ENCODE measurements at places on chromosomes 6 and 20. TPM values are rescaled to one million over a fixed set of nuclear protein-coding genes. Genes with fewer than 3 reads are reported as not detected.

GRCh38 chr6:80010288-80010687 is 5.8 kb downstream of the TTK start:
- DNase-seq, result no peak

The TMEM242 gene
- total RNA-seq, result 9.5 TPM

DNA sequence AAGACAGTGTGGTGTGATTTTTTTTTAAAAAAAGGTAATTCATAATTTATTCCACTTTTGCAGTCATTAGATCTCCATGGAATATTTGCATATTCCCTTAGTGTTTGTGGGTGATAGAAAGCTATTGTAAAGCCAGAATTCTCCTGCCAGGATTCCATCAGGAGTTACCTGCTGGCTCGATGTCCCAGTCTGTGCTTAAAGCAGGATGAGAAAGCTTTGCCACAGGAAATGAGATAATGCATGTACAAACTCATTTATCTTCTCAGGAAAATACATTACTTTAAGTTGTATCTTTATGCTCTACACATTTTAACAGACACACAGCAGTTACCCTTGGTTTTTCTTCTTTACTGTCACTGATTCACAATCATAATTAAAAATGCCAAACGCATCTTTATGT is 553.0 kb downstream of the CD109 start:
- no peak for DNase-seq

The PCK1 gene
- total RNA-seq, result not detected

DNA sequence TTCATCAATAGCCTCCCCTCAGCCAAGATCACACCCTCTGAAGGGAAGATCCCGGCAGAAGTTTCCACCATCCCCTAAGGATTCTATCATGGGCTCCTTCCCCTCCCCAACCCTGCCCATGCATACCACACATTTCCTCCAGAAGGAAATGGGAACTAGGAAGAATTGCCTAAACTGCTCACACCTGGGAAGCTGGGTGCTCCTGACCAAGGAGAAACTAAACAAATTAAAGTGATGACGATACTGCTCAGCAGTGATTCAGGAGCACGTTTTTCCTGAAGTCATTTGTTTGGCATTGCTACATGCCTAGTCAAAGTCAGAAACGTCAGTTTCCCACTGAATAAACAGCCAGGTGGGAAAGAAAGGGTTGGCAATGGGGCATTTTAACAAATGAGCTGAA is 136.1 kb upstream of the CDYL start:
- no peak for DNase-seq

The AURKA gene
- 92.7 TPM for total RNA-seq

The ARG1 gene
- total RNA-seq, result not detected

DNA sequence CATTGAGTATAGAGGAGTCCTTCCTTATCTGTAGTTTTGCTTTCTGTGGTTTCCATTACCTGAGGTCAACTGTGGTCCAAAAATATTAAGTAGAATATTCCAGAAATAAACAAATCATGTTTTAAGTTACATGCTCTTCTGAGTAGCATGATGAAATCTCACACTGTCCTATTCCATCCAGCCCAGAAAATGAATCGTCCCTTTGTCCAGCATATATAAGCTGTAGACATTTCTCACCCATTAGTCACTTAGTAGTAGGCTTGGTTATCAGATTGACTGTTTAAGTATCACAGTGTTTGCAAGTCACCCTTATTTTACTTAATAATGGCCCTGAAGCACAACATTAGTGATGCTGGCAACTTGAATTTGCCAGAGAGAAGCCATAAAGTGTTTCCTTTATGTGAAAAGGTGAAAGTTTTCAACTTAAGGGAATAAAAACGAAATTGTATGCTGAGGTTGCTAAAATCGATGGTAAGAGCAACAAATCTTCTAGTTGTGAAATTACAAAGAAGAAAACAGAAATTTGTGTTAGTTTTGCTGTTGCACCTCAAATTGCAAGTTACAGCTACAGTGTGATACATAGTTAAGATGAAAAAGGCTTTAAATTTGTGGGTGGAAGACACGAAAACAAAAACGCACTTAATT is 198.6 kb upstream of the SIM1 start:
- DNase-seq, result no peak

The GGT7 gene
- 5.2 TPM for total RNA-seq

- no peak for DNase-seq
Measured at GRCh38 chr6:144578385-144579350, 293.5 kb downstream of the UTRN start.

DNA sequence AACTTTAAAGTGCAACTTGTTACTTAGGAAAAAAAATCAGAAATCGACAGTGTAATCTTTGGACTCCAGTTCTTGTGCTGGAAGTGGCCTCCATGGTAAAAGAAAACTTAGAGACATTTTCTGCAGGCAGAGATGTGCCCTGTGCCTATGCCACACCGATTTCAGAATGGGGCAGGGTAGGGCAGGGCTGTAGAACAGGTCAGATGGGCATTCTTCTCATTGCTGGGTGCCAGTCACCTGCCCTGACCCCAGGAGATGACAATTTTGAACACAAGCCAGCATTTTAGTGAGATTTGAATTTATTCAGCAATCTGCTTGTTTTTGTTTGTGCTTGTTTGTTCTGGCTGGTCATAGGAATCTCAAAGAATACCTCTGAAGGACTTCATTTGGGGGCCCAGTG is 63.3 kb downstream of the SASH1 start:
- no peak for DNase-seq

The EDN1 gene
- not detected for total RNA-seq

GRCh38 chr6:53327017-53327395 is 21.7 kb downstream of the ELOVL5 start:
- DNase-seq, result no peak
